Bronchial epithelial cell (primary cell): ENCODE measurements at places on chromosomes 11 and 22. TPM values are rescaled to one million over a fixed set of nuclear protein-coding genes. Genes with fewer than 3 reads are reported as not detected.

GRCh38 chr11:117828611-117829368, 4.2 kb upstream of the FXYD2 start:
- peak; percentile 69 for DNase-seq

Gene JAM3
- total RNA-seq: 0.26 and 1.6 TPM in 2 replicates

DNA sequence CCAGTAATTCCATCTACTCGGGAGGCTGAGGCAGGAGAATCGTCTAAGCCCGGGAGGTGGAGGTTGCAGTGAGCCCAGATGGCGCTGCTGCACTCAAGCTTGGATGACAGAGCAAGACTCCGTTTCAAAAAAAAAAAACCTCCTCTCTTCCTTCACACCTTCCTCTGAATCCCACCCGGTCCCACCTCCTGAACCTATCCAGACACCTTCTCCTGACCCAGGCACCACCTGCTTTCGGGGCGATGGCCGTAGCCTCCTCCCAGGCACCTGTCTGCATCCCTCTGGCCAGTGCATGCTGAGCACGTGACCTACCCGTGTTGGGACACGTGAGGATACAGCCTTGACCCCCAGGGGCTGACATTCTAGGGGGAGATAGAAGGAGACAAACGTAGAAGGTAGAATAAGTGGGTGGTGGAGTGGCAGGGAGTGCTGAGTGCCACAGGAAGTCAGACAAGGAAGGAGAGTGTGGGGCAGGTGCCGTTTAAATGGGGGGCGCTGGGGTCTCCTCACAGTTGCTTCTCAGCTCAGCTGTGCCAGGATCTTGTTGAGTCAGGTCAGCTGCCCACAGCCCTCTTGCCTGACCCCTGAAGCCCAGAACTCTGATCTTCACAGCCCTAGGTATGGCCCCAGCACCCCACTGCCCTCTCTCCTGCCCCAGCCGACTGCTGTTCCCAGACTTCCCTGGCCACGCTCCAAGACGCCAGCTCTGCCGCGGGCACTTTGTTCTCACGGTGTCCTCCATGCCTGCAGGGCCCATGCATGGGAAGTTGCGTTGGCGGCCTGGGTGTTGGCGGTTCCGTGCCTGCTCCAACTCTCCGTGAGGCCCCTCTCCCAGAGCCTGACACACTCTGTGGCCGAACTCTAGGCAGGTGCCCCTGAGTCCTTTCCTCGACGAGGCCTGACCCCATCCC, 1.2 kb upstream of the MIOX start:
- no peak for DNase-seq

DNA sequence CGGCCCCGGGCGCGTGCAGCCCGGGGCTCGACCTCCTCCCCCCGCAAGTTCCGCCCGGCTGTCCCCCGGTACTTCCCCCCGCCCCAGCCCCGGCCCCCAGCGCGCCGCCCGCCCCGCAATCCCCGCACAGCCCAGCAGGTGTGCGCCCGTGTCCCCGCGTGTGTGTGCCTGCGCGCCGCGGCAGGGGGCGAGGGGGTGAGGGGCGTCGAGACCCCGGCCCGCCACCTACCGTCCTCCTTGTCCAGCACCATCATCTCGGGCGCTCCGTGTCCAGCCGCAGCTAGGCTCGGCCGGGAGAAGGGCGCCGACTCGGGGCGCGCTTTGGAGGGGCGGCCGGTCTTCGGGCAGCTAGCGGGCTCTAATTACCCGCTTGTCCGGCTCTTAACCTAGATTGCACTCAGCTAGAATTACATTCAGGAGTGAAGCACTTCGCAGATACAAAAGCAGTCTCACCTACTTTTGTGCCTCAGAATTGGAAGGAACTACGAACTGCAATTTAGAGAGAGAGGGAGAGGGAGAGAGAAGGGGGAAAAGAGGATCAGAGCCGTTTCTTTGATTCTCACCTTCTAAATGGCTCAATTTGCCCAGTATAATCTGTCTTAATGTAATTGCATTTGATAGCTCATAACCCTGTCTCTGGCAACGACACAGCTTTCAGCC, 439 bp downstream of the LMO1 start:
- DNase-seq: no peak

Gene GLB1L2
- total RNA-seq: 2.9 and 3.4 TPM in 2 replicates
